Stimulated activated CD8-positive, alpha-beta memory T cell treated with anti-CD3 and anti-CD28 coated beads, Interleukin-7, amount 100 ng/mL, for 1 hour (primary cell): ENCODE measurements at places on chromosomes 4 and X.

GRCh38 chr4:96154676-96155075, 314.8 kb downstream of the PDHA2 start:
- no peak for DNase-seq

DNA sequence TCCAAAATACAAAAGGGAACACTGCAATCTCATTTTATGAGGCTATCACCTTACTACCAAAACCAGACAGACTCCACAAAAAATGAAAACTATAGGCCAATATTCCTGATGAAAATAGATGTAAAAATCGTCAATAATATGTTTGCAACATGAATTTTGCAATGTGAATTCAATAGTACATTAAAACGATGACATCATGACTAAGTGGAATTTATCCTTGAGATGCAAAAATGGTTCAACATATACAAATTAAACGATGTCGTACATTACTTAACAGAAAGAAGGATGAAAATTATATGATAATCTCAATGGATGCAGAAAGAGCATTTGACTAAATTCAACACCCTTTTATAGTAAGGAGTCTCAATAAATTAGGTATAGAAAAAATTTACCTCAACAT, 123.0 kb downstream of the AREG start:
- no peak for DNase-seq

DNA sequence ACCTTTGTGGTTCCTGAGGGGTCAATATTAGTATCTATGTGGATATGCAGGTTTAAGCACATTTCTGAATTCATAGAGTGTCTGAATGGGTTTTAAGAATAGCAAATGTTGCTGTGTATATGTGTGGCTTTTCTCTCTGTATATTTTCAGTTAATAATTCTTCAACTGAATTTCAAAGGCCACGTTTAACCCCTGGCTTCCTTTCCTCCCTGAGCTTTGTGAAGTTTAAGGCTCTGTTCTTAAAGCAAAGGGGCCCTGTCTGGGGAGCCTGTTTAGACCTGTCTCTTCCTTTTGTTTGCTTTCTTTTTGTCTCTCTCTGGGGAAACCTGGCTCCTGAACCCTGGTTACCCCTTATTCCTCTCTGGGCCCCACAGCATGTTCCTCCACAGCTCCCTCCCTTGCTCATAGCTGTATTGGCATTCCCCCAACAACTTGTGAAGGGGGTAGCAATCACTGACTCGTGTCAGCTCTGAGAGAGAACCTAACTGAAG, 139.1 kb downstream of the COL4A6 start:
- DNase-seq: no peak

GRCh38 chr4:39716356-39716755, 18.4 kb downstream of the UBE2K start:
- no peak for DNase-seq

DNA sequence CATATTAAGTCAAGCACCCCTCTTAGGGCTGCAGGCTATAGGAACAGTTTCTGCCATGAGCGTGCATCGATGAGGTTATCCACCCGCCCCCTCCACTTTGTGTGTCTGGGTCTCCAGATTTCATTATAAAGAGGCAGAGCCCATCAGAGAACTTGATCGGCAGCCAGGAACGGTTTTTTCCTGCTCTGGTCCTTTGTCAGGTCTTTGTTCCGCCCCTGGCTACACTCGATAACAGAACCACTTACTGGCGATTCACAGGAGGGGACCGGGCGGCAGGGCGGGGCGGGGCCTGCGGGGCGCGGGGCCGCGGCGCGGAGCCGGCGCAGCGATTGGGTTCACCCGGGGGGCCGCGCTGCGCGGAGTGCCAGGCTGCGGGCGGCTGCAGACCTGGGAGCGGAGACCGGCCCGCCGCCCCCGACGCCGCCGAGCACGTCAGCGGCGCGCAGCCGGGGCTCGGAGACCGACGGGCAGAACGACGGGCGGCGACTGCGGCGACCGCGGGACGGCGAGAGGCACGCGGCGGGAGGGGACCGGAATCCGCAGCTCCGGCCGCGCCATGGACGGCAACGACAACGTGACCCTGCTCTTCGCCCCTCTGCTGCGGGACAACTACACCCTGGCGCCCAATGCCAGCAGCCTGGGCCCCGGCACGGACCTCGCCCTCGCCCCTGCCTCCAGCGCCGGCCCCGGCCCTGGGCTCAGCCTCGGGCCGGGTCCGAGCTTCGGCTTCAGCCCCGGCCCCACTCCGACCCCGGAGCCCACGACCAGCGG, at the start of gene SLC10A4:
Gene SLC10A4 (plus strand): TSS at position 338 of the 771 bp plus-strand sequence. CDS start 219 bp downstream, at position 557.
- DNase-seq: no peak

DNA sequence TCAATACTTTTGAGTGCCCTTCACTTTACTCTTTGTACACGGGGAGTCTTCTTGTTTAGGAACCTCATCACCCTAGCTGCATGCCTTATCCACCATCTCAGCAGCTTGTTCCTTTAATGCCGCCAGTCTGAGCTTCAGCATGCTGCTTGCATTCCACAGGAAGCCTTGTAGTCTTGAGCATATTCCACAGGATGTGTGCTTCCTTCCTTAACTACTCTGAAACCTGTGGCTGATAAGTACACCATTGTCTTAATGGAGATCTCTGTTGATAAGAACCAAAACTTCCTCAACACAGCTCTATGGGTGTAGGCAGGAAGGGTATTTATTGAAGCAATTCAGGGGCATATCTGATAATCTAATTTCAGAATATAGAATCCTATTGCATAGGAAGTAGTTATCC, 24.4 kb upstream of the CCNI start:
- DNase-seq: no peak

DNA sequence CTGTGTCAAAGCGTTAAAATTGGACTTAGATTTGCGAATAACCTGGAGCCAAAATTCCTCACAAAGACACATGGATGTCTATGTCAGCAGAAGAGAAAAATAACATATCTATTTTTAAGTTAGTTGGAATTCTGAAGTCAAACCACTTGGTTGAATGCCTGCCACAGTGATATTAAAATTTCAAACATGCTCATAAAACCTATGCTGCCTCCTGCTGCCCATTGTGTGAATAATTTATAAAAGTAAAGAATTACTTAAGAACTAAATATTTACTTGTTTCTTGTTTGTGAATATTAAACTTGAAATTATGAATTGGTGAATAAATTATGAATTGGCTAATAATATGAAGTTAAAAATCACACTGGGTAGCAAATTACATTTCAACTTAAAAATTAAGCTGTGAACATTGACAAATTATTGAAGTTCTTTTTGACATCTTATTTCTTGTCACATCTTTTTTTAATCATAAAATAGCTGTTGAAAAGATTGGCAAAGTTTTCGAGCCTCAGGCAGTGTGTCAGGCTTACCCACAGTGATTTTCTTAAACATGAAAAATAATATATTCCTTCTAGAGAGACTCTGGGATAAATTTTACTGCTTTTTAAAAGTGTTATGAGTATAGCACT, 35.4 kb downstream of the FABP2 start:
- no peak for DNase-seq

DNA sequence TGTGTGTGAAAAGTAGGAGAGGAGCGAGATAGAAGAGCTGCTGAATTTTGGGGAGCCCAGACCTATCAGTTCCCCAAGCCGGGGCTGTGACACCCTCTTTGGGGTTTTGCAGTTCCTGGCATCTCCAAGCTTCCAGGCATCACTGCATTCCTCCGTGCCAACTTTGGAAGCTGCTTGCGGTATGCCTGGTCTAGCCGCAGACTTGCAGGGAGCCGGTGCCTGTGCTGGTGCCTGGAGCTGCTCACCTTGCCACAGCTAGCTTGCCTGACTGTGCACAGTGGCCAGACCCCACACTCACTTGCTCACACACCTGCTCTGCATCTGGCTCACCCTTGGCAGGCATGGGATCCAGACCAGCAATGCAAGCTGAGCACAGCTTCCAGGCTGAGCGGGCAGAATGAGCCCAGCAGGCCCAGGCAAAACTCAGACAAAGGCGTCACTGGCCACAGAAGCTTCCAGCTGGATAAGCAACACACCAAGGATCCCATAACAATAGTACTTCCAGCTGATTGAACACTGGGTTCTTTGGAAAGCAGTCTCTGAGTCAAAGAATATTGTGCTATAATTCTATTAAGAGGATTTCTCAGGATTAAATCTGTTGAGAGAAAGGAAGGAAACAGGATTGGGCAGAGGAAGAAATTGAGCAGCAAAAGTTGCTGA, 390.9 kb downstream of the TEX13C start:
- DNase-seq: no peak

DNA sequence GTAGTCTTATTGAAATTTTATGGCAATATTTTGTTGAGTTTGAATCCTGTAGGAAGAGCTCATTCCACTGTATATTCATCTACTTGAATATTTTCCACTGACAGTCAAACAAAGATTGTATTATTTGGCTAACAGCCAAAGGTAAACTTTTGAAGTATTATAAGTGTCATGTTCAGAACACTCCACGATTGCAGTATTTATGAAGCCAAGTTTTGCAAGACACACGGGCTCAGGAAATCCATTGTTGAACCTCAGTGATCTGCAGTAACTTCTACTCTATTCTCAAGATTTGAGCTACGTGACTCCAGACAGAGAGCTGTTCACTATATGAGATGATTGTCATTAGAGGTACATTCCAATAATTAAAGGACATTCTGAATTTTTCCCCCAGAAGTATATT, 302.7 kb upstream of the ADGRL3 start:
- DNase-seq: no peak

- DNase-seq: no peak
These were observed 434.3 kb upstream of the RASGEF1B start for GRCh38 chr4:81905971-81906370.

DNA sequence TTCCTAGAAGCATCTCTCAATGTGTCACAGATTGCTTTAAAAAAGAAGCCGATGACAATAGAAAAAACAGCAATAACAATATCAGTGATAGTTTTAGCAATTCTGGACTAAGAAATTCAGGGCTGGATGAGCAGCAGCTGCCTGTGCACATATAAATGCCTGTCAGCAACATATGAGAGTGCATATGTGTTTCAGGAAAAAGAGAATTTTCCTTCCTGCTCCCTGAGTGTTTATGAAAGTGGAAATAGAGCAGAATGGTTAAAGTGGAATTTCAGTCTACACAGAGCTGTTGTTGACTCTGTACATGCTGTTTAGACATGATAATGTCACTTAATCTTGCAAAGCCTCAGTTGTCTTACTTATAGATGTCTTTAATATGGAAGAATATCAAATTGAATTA, 164.4 kb upstream of the PCDH7 start:
- no peak for DNase-seq

DNA sequence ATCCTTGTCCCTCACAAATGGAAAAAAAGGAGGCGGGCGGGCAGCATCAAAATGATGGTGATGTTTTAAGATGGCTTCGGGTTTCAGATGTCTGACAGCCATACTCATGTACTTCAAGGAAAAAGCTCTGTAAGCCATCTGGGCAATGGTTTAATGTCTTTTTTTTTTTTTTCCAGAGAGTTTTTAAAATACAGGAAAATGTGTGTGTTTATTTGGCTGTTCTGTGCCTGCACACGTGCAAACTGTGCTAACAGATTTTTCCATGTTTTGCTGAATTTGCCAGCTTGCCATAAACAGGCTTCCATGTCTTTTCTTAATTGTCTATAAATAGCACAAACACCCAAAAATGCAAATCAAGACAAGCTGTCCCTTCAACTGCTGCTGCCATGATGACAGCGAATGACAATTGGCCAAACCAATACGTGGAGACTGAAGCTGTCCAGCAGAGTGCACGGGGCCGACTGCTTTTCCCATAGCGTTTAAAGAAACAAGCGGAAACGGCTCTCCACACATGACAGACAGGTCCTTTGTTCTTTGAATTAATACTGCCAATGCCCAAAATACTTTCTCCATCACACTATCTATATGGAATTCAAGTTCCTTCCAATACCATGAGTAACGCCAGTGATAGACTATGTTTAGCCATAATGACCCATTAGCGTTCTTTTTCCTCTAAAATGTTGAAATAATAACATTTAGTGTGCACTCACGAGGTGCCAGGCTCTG, 35.7 kb downstream of the AFAP1 start:
- DNase-seq: no peak

DNA sequence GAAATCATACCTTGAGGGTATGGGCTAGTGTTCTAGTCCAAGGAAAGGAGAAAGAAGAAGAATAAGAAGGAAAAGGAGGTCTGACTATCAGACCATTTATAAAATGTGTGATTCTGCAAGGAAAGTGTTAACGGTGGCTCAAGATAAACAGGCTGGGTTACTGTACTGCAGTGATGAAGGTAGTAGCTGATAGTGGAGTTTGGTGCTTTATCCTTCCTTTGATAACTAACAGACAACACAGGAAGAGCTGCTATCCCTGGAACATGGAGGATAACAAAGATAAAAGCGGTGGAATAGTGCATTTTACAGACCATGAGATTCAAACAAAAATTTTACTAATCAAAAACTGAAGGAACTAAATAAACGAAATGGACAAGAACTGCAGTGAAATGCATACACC, 2.6 kb downstream of the UNC5C start:
- no peak for DNase-seq

GRCh38 chr4:82975792-82976191, 34.8 kb downstream of the LIN54 start:
- DNase-seq: no peak

GRCh38 chrX:126141014-126141413, 25.1 kb downstream of the DCAF12L2 start:
- no peak for DNase-seq

DNA sequence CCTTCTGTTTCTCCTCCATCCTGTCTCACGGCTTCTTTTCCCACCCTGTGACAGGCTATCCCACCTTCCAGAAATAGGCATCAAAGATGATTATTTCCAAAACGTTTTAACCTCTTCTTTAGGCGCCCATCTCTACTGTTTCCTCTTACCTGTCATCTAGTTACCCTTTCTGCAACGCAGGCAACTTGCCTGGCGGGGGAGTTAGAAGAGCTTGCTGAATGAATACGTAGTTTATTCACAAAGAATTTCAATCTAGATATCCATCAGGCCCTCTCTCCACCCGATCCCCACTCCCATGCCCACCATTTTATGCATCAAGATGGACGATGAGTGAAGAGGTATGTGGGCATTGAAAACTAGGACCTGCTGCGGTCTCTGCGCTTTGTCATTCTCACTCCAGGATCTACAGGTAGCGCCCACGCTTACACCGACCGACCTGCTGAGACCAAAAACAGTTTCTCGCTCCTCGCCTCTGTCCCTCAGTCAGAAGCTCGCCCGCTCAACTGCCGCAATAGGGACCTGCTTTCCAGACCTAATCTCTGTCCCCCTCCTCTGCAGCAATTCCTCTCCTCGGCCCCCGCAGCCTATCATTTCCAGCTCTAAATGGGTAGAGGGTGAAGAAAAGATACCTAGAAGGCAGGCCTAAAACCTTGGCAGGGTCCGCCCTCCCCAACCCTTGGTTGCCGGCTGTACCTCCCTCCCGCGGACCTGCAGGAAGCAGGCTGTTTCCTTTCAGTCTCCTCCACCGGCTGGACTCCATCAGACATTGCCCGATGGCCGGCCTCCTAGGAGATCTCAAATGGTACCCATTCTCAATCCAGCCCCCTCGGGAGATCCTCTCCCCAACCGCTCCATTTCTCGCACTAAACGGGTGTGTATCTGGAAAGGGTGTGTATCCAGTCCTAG, 624 bp downstream of the BEX5 start:
- no peak for DNase-seq

GRCh38 chr4:1451106-1451751, 45.0 kb upstream of the NKX1-1 start:
- DNase-seq: no peak

GRCh38 chr4:71066737-71067716, 73.6 kb downstream of the DCK start:
- DNase-seq: no peak
